ENCODE measurements at places on chromosomes 2 and 18. TPM values are rescaled to one million over a fixed set of nuclear protein-coding genes. Genes with fewer than 3 reads are reported as not detected.

PROKR1 gene
- not detected for total RNA-seq

ANKRD30B gene
- not detected for total RNA-seq

SNORC gene
- 9.3 TPM for total RNA-seq

CDCA7 gene
- total RNA-seq, result 44.7 TPM

LRP1B gene
- total RNA-seq, result not detected

ST8SIA5 gene
- not detected for total RNA-seq

DSC2 gene
- total RNA-seq, result 1.5 TPM
